ENCODE measurements at places on chromosomes 12 and 14.

DNA sequence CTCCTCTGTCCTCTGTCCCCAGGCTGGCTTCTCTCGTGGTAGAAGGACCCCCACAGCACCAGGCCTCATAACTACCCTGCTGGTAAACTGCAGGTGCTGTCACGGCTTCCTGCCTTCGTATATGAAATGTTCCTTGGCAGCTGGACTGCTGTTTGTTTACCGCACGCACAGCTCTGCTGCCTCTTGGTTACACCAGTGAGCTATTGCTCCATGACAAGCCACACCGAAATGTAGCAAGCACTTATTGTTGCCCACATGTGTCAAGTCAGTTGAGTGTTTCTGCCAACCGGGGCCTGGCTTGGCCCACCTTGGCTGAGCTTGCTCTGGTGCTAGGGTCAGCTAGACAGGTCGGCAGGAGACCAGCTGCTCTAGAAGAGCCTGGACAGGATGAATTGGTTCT lies 21.7 kb upstream of the TCL1B start:
- no peak for DNase-seq

- no peak for DNase-seq
These were observed 175.2 kb upstream of the GRIN2B start for GRCh38 chr12:14156606-14157005.

DNA sequence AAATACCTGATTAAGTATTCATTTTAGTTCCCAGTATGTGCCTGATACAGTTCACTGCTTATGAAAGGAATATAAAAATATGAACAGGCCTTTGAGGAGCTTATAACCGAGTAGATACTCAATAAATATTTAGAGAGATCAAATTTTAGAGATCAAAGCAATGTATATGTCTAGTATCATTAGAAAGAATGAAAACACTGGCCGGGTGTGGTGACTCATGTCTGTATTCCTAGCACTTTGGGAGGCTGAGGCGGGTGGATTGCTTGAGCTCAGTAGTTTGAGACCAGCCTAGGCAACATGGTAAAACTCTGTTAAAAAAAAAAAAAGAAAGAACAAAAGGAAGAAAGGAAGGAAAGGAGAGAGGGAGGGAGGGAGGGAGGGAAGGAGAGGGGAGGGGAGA lies 113.2 kb upstream of the EEA1 start:
- no peak for DNase-seq

DNA sequence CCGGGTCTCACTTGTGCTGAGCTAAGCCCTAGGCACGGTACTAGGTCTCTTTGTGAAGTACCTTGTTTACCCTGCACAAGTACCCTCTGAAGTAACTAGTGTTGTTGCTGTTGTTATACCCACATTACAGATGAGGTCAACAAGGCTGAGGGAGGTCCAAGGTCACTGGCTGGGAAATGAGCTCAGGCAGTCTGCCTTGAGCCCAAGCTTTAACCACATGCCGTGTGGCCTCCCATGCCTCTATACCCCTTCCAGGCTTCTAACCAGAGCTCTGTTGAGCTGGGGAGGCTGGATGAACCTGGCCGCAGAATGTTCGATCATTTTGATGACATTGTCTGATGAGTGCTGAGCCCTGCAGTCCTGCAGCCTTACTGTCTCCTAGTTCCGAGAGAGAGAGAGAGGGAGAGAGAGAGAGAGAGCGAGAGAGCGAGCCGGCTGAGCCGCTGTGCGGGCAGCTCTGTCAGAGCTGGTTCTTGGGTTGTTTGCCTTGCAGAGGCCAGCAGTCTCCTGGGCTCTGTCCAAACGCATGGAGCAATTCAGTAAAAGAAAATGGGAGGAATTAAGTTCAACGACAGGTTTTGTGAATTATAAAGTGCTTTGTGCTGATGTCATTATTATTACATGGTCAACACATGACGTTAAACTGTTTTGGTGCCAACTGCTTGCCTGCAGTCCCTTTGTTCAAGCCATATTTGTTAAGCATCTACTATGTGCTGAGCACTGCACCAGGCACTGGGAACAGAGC lies 13.1 kb downstream of the JDP2 start:
- no peak for DNase-seq

DNA sequence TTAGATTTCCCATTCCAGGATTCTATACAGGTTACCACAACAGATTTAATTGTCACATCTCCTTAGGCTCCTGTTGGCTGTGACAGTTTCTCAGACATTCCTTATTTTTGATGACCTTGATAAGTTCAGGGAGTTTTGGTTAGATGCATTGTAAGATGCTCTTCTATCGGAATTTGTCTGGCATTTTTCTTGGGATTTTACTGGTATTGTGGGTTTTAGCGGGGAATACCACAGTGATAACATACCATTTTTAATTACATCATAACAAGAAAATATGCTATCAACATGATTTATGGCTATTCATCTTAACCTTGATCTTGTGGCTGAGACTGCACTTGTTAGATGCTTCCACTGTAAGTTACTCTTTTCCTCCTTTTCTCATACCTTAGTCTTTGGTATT lies 217.5 kb upstream of the PPFIA2 start:
- no peak for DNase-seq

- DNase-seq: no peak
These were observed 66.4 kb upstream of the BMP4 start for GRCh38 chr14:54023027-54023426.

- DNase-seq: no peak
These were observed 438.4 kb downstream of the ADAMTS20 start for GRCh38 chr12:43113616-43114015.

- no peak for DNase-seq
These were observed 374.3 kb downstream of the C12orf75 start for GRCh38 chr12:105704787-105705186.

DNA sequence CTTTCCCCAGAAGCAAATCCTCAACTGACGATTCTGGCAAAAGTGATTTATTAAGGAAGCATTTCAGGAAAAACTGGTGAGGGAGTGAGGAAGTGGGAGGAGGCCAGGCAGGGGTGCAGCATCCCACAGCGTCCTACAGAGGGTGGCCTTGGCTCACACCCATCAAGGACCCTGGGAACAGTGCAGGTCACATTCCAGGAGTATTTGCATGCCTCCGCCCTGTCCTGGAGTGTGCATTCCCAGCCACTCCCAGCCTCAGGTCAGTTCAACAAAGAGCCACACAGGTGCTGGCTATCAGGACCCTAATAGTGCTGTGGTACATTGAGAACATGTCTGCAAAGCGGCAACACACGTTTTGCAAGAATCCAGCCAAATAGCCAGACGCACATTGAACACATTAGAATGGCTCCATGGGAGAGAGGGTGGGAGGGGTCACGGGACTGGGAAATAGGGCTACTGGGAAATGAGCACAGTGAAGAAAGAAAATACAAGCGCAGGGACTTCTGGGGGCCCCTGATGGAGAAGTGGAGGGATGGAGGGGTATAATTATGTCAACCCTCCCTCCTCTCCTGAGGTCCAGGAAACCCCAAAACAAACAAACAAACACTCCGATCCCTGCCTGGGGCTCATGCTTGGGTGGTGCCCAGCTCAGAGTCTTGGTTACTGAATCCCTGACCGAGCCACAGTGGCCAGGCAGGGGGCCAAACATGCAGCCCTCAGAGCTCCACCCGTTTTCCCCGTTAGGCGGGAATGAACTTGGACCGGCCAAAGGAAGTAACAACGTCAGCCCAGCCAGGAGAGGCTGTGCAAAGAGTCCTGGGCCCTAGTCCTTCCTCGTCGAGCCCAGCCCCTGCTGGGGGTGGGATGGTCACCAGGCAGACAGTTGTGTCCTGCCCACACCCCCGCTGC lies 36.5 kb downstream of the CMKLR1 start:
- no peak for DNase-seq

DNA sequence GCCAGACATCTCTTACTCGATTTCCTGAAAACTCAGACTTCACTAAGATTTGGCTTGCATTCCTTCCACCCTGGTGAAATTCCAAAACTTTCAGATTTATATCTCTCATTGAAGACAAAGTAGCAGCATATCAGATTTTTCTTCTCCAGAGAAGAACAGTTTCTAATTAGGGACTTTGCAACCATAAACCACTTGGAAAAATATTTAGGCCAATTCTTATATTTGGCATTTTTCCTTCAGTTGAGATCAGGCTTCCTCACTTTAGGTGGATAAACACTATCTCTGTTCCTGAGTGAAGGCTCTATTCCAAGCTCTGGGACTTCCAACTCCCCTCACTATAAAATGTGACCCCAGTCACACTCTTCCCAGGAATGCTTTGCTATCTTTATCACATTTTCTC lies 1434.3 kb upstream of the FLRT2 start:
- no peak for DNase-seq

GRCh38 chr12:110689281-110690126 lies 589 bp upstream of the HVCN1 start:
- no peak for DNase-seq

DNA sequence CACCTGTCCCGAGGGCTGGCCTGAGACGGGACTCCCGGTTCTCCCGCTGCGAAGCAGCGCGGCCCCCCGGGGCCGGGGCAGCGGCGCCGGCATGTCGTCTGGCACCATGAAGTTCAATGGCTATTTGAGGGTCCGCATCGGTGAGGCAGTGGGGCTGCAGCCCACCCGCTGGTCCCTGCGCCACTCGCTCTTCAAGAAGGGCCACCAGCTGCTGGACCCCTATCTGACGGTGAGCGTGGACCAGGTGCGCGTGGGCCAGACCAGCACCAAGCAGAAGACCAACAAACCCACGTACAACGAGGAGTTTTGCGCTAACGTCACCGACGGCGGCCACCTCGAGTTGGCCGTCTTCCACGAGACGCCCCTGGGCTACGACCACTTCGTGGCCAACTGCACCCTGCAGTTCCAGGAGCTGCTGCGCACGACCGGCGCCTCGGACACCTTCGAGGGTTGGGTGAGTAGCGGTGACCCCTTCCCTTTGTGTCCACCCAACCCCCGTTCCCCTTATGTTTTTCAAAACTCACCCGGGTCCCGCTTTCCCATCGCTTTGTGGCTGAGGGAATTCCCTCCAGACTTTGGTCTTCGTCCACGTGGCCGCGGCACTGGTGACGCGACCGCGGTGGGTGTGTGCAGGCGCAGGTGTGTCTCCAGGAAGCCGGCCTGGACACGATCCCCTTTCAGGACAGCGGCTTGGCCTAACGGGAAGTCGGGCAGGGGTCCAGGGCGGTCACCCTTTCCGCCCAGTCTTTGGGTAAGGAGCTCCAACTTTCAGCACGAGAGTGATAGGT lies 826 bp downstream of the PRKCH start:
- no peak for DNase-seq

DNA sequence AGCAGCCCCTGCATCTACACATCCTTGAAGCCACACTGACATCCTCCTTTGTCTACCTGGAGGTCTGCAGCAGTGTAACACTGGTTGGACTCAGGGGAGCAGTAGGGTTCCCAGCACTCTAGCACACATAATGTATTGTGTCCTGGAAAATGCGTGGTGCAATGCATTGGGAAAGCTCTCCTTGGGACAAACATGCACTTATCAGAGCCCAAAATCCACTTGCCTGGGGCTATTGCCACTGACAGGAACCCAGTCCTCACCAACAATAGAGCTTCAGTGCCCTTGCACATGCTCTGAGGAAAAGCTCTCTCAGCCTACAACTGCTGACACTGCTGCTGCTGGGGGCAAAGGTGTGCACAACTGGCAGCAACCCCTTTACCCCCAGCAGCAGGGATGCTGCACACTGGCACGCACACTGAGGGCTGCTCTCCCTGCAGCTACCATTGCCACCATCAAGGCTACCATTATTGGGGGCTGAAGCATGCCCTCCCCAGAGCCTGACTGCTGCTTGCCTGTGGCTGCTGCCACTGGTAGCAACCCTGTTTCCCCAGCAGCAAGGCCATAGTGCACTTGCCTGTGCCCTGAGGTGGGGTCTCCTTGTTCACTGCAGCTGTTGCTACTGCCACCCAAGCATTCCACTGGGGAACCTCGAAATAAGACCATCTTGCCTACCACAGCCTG lies 221.9 kb downstream of the SLC38A4 start:
- DNase-seq: no peak

GRCh38 chr12:12008232-12008850 lies 62.4 kb upstream of the BCL2L14 start:
- DNase-seq: no peak

DNA sequence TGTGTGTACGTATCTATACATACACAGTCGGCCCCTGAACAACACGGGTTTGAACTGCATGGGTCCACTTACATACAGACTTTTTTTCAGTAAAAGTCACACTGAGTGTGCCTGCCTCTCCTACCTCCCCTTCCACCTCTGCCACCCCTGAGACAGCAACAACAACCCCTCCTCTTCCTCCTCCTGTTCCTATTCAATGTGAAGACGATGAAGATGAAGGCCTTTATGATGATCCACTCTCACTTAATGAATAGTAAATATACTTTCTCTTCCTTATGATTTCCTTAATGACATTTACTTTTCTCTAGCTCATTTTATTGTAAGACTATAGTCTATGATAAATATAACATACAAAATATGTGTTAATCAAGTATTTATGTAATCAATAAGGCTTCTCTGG lies 25.5 kb downstream of the TM7SF3 start:
- DNase-seq: no peak

- no peak for DNase-seq
These were observed 26.8 kb downstream of the RIC8B start for GRCh38 chr12:106801167-106801708.

- DNase-seq: no peak
These were observed 31.5 kb upstream of the CRADD start for GRCh38 chr12:93645702-93646101.

DNA sequence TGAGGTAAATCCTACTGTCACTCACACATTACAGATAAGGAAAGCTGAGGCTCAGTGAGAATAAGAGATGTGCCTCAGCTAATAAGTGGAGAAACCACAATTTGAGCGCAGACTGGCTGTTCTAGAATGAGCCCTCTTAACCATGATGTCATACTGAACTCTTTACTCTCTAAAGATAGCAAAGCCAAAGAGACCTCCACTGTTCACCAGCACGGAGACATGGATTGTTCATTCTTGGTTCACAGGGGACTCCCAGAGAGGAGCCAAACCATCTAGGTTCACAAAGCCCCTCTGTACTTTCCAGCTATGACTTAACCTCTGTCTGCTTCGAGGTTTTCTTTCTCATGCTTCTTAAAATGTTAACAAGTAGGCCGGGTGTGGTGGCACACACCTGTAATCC lies 32.7 kb upstream of the YARS2 start:
- no peak for DNase-seq

DNA sequence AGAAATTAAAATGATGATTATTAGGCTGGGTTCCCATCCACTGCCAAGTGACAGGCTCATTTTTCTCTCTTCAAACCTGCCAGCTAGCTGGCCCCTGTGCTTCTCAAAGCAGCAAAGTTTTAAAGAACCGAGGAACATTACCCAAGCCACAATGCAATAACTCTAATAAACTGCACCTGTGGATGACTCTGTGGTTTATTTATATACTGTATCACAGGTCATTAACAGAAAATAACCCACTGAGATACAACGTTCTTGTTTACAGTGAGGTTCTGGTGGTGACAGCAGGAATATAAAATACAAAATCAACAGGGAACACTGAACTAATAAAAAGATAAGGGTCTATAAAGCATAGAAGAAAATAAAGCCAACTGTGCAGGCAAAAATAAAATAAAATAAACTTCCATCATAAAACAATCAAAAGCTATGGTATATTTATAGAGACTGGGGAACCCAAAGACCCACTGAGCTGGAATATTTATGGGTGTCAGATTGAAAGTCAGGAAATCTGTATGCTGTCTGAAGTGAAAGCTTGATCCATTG lies 472.9 kb downstream of the NOVA1 start:
- DNase-seq: no peak

All from CMK (cell line).